ENCODE measurements at places on chromosomes 7 and 10. TPM values are rescaled to one million over a fixed set of nuclear protein-coding genes. Genes with fewer than 3 reads are reported as not detected.

Gene AGR3
- not detected for total RNA-seq

Gene LAMB4
- total RNA-seq = not detected

Gene SNCG
- not detected for total RNA-seq

Gene TMEM26
- total RNA-seq = not detected

DNA sequence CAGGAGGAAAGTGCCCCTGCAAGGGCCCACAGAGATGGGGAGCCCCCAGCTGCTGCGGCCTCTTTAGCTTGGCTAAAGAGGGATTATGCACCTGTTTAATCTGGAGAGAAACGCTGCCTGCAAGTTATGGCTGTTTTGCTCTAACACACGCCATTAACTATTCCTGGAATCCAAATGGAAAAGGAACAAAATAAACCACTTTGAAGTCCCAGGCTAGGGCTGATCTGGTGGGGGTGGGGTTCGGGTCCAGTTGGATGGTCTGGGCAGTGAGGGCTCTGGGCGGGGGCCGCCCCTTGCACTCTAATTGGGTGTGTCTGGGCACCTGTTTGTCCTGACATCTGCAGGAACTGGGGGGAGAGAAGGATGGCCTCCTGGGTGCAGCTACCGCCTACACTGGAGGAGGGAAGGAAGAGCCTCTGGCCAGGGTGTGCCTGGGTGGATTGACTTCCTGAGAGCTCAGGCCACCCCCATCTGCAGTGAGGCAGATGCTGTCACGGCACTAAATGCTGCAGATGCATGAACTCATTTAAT is 300.6 kb downstream of the ZEB1 start:
- no peaks in the 10 kb centered on the region for H3K4me1 ChIP-seq
- H3K27me3 ChIP-seq = peaks cover 45% of the 10 kb centered on the region
- H3K27ac ChIP-seq = no peak overlapping the region
- peaks cover 4% of the 10 kb centered on the region for H3K36me3 ChIP-seq

GRCh38 chr10:29798921-29799690 is 164.3 kb upstream of the SVIL start:
- no peaks in the 10 kb centered on the region for H3K4me1 ChIP-seq
- DNase-seq = no peak
- H3K27ac ChIP-seq = no peak overlapping the region
- peaks cover 17% of the 10 kb centered on the region for H3K27me3 ChIP-seq

- H3K36me3 ChIP-seq = peaks cover 4% of the 10 kb centered on the region
- H3K27me3 ChIP-seq = no peaks in the 10 kb centered on the region
- no peak for DNase-seq
- H3K27ac ChIP-seq = peak overlapping the region; percentile 56
Measured at GRCh38 chr10:454860-455259, 234.6 kb downstream of the DIP2C start.

DNA sequence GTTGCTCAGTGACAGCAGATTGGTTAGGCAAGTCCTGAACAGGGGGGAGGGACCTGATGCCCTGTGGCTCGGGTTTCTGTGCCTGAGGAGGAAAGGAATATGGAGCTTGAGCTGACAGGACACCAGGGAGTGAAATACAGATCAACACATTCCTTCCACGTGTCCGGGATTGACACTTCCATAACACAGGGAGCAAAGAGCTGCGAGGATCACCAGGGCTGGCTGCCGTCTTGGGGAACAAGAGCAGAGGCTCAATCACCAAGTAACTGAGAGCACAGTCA is 36.7 kb upstream of the EFCAB10 start:
- no peak overlapping the region for H3K27ac ChIP-seq
- peaks cover 3% of the 10 kb centered on the region for H3K4me1 ChIP-seq
- H3K36me3 ChIP-seq = peaks cover 13% of the 10 kb centered on the region
- no peak for DNase-seq
- H3K4me3 ChIP-seq = no peak overlapping the region

DNA sequence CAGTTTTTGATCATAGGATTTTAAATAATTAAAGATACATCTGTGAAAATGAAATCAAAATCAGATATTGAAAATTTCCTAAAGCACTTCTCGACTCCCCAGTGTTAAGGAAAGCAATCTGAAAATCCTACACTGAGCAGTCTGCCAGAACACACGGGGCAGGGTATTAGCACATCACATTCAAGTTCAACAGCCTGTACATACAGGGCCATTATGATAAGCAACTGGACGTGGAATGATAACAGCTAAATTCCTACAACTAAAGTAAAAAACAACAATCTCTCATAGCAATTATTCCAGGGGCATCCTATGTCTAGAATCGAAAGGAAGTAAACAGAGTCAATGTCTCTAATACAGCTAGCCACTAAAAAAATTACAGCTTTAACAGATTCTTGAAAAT is 31.7 kb downstream of the TRDMT1 start:
- peaks cover 2% of the 10 kb centered on the region for H3K36me3 ChIP-seq
- H3K4me1 ChIP-seq = peaks cover 2% of the 10 kb centered on the region
- H3K27ac ChIP-seq = no peak overlapping the region
- H3K27me3 ChIP-seq = no peaks in the 10 kb centered on the region

DNA sequence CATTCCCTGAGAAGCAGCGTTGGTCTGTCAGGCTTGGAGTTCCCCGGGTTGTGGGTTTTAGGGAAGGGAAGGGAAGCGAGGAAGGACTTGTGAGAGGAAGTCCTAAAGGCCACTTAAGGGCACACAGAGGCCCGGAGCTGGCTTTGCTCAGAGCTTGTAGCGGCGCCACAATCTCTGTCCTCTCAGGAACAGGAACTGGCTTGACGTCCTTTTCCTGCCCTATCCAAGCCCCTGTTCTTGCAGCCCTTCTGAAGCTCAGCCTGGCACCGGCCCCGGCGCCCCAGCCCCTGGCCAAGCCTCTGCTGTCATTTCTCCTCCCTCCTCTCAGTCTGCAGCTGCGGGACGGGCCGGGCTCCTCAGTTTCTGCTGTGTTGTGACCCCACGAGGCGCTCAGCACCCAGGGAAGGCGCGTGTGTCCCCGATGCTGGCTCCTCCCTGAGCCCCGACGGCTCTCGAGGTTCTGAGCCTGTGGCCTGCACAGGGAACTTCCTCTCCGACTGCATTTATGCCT is at the start of gene GIMAP8:
TSS of gene GIMAP8 (plus strand) at position 140 of the 511 bp plus-strand sequence. CDS start 16,069 bp downstream, outside the sequence.
- H3K27me3 ChIP-seq = no peaks in the 10 kb centered on the region
- peak; percentile 26 for DNase-seq
- H3K36me3 ChIP-seq = peaks cover 13% of the 10 kb centered on the region
- peaks cover 60% of the 10 kb centered on the region for H3K4me1 ChIP-seq
